ENCODE measurements at places on chromosomes 3 and 15. TPM values are rescaled to one million over a fixed set of nuclear protein-coding genes. Genes with fewer than 3 reads are reported as not detected.
A peak's percentile ranks its signal among the peaks of the same experiment; 100 is the strongest.

PRRT3 gene
- 1.3 TPM for total RNA-seq

DNA sequence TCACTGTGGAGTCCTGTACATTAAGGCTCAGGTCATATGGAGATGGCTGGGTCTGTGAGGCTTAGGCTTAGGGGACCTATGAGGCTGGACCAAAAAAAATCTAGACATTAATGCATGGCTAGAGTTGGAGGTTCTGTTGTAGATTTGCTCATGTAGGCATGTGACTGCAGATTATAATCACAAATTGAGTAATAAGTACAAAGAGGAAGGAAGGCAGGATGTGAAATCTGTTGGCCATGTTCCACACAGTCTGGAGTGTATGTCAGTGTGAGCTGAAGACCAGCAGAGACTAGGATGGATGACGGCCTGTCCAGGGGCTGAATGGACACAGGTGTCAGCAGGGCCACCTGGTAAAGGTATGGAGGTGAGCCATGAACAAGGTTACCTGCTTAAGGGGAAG, at the start of gene ST3GAL6:
Gene ST3GAL6, plus strand, starts transcription at position 265 of the 400 bp plus-strand sequence. CDS start 5,101 bp downstream, outside the sequence.
- peak; percentile 45 for DNase-seq

DNA sequence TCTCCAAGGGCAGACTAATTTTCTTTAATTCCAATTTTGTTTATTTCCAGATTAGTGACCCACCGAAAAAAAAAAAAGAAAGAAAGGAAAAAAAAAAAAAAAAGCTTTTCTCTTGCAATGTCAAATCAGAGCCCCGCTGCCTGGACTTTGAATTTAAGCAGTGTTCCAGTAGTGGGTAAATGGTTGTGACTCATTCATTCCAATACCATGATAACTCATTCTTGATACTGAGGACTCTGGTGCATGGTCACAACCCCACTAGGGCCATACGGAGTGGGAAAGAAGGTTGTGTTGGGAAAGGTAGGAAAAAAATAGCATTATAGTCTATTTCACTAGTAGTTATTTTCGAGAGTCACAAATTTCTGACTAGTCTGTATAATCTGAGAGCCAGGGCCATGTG, 59.1 kb upstream of the COL8A1 start:
- DNase-seq: peak; percentile 40

GRCh38 chr15:26757141-26757540, 15.7 kb downstream of the GABRB3 start:
- DNase-seq: no peak

GRCh38 chr3:108271626-108272025, 24.7 kb upstream of the HHLA2 start:
- no peak for DNase-seq

GRCh38 chr3:75737831-75738493, 47.4 kb downstream of the ZNF717 start:
- DNase-seq: peak; percentile 1

C2CD4A gene
- total RNA-seq: not detected

GOLGA6A gene
- total RNA-seq: not detected

DNA sequence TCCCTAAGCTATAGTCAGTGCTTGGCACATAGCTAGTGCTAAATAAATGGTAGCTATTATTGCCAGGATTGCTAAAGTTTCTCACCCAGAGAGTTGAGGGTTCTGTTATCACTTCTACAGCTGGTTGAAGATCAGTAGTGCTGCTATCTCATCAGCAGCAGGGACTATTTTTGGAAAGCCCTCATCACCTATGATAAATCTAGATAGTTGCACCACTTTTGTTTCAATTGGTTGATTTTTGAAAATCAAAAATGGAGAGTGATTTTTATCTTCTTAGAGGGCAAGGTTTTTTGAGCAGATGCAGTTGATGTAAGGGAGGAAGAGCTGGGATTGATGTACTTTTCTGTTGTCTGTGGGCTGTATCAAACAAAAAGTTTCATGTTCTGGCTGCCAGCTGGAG, 101.6 kb downstream of the ST6GAL1 start:
- DNase-seq: no peak

Measured in MCF 10A (cell line).